NCI-H2029 (cell line): ENCODE measurements at places on chromosomes 5 and 9.
A peak's percentile ranks its signal among the peaks of the same experiment; 100 is the strongest.

- no peak for DNase-seq
Measured at GRCh38 chr9:37550781-37551180, 25.4 kb downstream of the FBXO10 start.

DNA sequence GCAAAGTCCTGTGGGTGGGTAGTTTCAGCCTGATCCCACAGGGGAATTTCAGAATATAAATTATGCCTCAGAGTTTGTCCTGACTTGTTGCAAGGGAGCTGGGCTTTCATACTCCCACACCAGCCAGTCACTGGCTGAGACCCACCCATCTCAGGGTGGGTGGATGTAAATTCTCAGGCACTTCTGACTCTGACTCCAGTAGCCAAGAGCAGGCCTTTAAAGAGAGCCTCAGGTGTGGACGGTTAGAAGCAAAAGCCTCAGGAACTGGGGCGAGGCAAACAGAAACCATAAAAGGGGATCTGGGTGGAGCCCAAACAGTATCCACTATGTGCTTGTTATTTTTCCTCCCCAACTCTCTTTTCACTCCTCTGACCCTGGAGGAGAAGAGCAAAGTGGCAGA is 28.6 kb upstream of the FBXW11 start:
- DNase-seq: no peak

GRCh38 chr5:98103807-98104206 is 669.7 kb upstream of the RGMB start:
- DNase-seq: no peak

GRCh38 chr9:134339183-134339806 is 13.0 kb downstream of the RXRA start:
- DNase-seq: no peak

GRCh38 chr9:78614892-78615291 is 318.0 kb downstream of the PSAT1 start:
- DNase-seq: no peak

- peak; percentile 17 for DNase-seq
Measured at GRCh38 chr5:65721050-65721719, 724 bp downstream of the SGTB start.

- DNase-seq: no peak
Measured at GRCh38 chr9:109158651-109159050, 8.4 kb downstream of the FRRS1L start.

- no peak for DNase-seq
Measured at GRCh38 chr9:13513286-13513685, 233.8 kb upstream of the MPDZ start.

DNA sequence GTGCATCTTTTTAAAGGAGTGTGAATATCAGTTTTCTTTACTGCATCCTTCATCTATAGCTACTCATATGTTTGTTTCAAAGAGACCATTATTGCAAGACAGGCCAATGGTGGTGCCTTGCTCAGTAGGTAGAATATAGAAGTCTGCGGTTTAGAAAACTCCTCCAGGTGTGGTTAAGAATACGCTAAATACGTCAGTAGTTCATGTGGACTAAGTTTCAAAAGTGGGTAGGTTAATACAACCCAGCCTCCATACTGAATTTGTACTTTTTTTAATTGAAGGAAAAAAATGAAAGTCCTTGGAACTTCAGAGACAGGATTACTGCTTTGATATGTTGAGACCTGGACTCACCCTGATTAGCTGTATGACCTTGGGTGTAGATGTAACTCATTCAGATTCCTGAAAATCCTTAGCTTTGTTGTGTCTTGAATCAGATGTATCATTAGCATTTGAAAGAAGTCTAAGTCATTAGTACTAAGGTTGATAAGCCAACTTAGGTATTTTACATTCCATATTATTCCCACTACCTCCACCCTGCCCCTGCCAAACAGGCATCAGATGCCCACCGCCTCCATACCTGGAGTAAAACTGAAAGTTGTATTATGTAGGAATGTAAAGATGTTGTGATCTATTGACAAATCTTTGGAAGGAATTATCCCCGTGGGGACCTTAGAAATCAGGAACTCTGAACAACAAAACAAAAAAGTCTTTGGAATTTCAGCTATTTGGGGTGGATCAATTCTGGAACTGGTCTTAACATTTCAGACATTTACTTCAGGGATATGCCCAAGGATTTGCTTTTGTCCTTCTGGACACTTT is 6.1 kb downstream of the BASP1 start:
- DNase-seq: no peak

- DNase-seq: no peak
Measured at GRCh38 chr5:8241558-8241957, 372.6 kb downstream of the MTRR start.

DNA sequence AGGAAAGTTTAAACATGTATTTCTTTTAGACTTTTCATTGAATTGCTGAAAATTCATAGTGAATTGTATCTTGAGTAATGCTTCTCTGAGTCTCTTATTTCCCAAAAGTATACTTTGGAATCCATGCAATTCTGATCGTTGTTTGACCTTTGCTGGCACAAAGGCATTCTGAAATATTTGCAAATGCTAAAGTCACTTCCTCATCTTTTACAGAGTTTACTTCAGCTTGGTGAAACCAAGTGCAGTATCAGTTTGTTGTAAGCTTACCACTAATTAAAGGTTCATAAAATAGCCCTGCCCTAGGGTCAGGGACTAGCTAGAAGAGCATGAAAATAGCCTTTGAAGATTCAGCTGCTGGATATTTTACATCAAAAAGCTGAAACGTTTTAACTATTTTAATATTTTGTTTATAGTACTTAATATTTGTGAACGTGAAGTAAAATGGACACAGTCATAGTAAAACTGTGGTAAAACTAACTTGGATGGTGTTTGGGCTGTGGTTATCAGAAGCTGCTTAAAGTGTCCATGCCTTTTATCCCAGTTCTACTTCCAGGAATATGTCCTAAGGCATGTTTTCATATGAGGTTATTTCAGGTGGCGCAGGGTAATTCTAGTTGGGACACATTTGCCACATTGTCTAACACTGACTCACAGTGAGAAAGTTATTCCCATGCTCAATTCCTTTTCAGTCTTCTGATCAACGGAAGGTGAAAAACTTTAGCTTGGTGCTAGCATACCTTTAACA is 45.3 kb downstream of the SLC22A5 start:
- no peak for DNase-seq

DNA sequence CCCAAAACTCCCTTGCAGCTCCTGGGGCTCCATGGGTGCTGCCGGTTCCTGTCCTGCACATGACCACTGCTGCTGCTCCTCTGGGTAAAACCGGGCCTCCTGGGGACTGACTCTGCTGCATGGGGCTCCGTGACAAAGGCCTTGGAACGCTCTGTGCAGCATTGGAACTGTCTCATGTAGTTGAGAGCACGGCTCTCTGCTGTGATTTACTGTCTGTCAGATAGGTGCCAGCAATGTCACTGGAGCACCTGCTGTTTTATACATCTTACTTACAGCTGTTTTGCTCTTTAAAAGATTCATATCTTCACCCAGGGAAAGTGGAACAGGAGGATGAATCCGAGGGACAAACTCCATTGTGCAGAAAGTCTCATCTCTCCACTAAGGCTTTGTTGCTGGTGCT is 138.1 kb downstream of the YIPF5 start:
- DNase-seq: no peak

GRCh38 chr5:154478224-154478565 is at the start of gene HAND1:
Gene HAND1 (minus strand): TSS chr5:154478227. CDS start chr5:154478008, 219 bp downstream.
- peak; percentile 55 for DNase-seq

DNA sequence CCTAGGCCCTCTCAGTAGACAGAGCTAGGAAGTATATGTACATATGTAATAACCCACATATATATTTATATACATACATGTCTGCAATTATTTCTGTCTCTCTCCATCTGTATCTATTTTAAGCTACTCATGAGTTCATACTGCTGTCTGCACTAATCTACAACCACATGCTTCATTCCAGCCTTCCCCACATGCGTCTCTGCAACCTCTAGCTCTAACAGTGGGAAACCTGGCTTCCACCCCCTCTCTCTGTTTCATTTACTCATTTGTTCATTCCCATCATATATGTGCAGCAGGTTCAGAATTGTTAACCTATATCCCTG is 23.3 kb downstream of the DCANP1 start:
- no peak for DNase-seq

DNA sequence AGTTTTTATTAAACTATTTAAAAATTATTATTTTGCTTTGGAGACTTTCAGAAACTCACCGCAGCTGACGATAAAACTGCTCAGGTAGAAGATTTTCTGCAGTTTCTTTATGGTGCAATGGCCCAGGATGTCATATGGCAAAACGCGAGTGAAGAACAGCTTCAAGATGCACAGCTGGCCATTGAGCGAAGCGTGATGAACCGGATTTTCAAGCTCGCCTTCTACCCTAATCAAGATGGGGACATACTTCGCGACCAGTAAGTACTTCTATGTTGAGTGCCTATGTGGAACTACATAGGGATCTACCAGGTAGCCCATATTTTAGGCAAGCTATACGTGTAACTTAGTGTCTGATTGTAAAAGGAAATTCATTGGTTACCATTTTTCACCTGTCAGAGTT is 94.0 kb downstream of the GAPVD1 start:
- DNase-seq: no peak

- DNase-seq: no peak
Measured at GRCh38 chr5:172440486-172440885, 13.8 kb downstream of the SH3PXD2B start.

DNA sequence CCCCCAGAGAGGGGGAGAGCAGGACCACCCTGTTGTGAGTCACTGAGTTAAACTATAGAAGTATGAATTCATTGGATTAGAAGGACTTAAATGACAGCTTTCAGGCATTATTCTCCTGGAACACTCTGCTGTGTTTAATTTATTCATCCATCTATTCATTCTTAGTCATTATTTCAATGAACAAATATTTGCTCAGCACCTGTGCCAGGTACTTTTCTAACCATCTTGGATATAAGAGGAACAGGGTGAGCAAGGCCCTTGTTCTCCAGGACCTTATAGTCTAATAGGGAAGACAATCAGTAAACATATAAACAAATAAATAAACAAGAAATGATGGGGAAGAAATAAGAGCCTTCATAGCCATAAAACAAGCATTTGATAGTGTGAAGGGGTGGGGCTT is 483.9 kb upstream of the BRINP1 start:
- DNase-seq: peak; percentile 68

DNA sequence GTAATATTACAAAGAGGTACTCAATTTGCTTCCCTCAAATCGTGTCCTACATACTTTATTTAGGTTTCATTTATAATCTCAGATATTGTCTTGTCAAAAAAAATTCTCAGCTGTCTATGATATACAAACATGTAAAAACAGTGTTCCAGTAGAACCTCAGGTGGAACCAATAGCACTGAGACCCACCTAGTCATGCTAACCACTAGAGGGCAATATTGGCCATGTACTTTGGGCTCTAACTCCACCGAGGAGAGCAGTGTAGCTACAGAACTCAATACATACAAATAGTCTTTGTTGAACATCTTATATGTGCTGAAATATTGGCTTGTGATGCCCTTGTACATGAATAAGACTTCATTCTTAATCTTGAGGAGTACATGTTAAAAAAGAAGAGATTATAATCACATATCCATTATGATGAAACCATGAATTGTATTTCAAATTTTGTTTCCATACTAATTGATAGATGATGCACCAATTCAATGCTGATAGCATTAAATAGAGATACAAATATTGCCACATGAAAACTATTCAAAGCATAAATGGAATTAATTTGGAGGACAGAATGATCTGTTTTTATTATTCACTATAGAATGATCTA is 71.2 kb upstream of the CNTLN start:
- DNase-seq: peak; percentile 2

DNA sequence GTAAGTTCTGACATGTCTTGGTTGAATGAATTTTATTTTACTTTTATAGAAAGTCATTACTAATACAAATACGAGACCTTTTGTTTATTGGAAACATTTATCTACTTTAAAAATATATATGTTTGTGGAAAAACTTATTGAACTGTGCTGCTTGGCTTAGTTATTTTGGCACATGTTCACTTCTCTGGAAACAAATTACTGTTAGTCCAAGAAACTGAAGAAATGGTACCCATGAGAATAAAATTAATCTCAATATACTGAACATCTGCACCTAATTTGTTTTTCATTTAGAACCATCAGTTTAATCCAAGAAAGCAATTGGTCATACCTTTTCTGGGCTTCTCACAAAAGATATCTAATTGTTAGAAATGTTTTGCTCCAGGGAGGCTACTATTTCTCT is 32.2 kb downstream of the INVS start:
- no peak for DNase-seq

GRCh38 chr5:55160493-55161209 is 680 bp downstream of the GPX8 start:
- DNase-seq: no peak

DNA sequence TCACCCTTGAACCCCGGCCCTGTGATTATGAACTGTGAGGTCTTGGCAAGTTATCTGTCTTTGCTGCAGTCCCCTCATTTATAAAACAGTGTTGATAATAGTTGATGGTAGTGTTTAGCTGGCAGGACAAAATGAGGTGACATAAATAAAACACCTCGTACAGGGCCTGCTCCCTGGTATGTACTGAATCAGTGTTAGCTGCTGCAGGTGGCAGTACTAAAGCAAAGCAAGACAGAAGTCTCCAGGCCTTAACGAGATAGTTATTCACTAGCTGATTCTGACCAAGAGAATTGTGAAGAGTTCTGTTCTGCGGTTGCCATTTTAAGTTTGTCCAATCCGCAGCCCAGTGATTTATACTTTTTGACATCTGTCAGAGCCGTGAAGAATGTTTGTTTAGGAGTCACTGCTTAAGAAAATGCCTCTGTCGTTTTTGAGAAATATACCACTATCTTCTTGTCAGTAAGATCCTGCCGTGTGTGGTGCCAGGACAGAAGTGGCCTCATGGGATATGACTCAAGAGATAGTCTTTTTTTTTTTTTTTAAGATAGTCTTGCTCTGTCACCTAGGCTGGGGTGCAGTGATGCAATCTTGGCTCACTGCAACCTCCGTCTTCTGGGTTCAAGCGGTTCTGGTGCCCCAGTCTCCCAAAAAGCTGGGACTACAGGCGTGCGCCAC is 75.9 kb downstream of the KDM4C start:
- no peak for DNase-seq

DNA sequence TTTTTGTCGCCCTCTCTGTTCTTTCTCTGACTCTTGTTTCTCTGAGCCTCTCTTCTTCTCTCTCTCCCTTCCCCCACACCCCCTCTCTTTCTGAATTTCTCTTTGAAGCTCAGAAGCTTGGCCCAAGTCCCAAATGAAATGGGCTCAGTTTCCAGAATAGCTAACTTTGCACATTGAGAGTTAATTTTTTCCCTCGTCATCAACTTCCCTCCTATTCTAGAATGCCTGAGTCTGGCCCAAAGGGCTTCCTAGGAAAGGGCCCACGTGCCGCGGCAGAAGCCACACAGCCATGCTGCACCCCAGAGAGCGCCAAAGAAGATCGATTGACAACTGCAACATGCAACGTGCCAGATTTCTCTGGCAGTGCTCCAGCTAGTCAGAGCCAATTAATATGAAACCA is 588.8 kb upstream of the KLF4 start:
- DNase-seq: no peak

- DNase-seq: no peak
Measured at GRCh38 chr9:79692857-79693571, 121.2 kb downstream of the TLE4 start.
